ENCODE measurements at places on chromosomes 5 and 9.

DNA sequence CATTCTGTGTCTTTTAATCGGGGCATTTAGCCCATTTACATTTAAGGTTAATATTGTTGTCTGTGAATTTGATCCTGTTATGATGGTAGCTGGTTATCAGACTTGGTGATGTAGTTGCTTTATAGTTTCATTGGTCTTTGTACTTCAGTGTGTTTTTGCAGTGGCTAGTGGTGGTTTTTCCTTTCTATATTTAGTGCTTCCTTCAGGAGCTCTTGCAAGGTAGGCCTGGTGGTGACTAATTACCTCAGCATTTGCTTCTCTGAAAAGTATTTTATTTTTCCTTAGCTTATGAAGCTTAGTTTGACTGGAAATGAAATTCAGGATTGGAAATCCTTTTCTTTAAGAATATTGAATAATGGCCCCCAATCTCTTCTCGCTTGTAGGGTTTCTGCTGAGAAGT is 156.9 kb downstream of the CNTLN start:
- no peak for DNase-seq

GRCh38 chr9:135520916-135521607 is at the start of gene LCN1:
LCN1 (plus strand) TSS chr9:135521440; CDS start chr9:135521498, 58 bp downstream.
- DNase-seq: no peak

DNA sequence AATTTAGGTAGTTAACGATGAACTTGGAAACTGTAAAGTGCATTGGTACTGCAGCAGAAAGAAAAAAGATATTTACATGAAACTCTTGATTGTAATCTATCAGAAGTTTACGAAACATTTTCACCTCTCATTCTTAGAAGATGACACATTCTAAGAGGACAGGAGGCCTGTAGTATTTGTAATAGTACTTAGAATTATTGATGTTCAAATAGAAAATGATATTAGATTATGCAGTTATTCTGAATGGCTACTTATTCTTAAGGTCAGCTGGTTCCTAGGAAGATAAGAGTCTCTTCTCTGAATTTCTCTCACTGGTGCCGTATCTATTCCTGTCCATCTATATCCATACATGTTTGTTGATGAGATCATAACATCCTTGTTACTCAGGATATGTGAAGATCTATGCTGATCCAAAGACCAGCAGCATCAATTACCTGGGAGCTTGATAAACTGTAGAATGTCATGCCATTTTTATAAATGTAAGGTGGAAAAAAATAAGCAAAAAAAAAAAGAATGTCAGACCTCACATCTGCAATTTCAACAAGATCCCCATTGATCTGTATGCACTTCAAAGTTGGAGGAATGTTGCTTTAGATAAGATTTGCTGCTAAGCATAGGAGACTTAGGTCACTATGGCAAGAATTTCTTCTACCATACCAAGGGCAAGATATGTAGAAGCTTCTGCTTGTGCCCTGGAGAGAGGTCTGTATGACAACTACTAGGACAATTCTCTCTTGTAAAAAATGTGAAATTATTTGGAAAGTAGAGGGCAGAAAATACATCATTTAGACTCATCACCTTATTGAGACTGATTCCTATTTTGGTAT is 42.4 kb upstream of the RICTOR start:
- no peak for DNase-seq

DNA sequence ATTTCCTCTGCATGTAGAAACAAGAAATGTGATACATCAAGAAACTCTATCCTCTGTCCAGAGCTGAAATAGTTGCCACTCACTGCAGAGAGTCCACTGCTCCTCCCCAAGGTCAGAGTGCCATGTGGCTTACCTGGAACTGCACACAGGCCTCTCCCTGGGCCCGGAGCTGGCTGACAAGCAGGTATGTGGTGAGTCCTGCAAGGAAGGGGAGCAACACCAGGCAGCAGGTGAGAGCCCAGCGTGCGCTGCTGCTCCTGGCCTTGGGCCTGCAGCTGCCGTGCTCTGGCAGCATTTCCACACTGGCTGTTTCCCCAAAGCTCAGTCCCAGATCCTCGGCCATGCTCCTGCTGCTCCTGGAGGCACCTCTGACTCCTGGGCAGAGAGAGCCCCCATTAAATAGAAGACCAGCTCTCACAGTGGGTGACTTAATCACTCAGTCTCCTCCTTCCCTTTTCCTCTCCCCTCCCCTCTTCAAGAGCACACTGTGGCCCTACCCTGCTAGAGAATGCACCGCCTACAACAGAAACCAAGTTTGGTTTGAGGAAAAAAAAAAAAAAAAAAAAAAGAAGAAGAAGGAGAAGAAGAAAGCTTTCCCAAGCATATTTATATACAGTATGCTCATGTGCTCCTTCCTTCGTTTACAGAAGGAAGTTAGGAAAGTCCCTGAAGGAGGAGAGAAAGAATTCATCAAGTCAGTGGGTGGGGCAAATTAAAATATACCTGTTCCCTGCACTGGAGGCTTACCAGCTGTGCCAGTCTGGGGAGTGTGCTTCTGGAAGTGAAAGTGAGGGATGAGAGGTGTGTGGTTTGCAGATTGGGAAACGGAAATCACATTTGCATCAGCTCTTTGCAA is at the start of gene TNFSF15:
TSS of gene TNFSF15 (minus strand) at position 370 of the 856 bp plus-strand sequence. CDS start at position 343, 27 bp downstream.
- DNase-seq: no peak

DNA sequence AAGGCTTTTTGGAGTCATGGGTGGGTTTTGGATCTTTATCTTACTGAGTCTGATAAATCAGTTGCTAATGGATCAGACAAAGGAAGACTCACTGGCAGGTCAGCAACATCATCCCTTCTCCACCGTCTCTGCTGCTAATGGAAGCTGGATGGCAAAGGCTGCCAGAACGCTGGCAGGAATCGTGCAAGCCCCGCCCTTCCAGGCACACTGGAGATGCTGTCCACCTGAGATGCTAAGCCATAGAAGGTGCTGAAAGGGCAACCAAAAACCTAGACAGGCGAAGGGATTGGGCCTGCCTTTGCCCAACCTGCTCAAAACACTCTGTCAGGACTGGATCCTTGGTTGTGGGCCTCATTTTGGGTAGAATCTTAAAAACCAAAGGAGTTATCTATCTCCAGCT is 139.5 kb upstream of the FSTL4 start:
- no peak for DNase-seq

- DNase-seq: no peak
Measured at GRCh38 chr9:127396253-127396807, 639 bp upstream of the SLC2A8 start.

DNA sequence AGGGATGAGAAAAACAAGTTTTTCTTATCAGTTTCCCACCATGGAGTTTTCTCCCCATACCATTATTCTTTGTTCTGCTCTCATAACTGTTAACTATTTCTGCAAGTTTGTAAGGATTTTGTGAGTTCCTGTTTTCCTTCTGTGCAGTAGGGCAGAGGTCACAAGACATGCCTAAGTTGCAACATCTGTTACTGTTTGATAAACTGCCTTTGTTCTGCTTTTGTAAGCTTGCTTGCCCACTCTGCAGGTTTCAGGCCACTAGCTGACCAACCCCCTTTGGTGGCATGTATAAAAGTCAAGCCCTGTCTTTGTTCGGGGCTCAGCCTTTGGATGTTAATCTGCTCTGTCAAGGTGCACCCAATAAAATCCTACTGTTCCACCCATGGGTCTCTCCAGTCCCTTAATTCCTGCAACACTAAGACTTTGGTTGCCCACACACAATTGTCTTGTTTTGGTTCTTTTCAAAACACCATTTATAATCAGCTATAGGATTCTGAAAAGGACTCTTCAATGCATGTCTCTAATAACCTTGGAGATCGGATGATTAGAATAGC is 545.4 kb downstream of the CDH9 start:
- DNase-seq: no peak

- DNase-seq: no peak
Measured at GRCh38 chr5:150640311-150641005, at the start of gene SYNPO. SYNPO (plus strand) TSS chr5:150640660; CDS start chr5:150648276, 7,616 bp downstream.

DNA sequence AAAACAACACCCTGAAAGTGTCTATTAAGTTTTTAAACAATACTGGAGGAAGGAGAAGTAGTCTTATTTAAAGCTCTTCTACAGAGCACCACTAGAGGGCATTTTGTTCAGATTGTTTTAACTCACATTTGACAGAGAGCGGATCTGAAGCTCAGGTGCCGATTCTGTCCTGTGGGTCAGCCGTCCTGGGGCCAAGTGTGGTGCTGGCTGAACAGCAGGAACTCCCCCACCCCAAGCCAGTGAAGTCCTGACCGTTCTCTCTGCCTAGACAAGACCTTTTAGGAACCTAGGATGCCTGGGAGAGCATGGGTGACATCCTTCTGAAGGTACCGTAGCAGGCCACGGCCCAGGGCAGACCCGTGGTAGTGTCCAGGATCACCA is 3.9 kb downstream of the EXOC3 start:
- no peak for DNase-seq

DNA sequence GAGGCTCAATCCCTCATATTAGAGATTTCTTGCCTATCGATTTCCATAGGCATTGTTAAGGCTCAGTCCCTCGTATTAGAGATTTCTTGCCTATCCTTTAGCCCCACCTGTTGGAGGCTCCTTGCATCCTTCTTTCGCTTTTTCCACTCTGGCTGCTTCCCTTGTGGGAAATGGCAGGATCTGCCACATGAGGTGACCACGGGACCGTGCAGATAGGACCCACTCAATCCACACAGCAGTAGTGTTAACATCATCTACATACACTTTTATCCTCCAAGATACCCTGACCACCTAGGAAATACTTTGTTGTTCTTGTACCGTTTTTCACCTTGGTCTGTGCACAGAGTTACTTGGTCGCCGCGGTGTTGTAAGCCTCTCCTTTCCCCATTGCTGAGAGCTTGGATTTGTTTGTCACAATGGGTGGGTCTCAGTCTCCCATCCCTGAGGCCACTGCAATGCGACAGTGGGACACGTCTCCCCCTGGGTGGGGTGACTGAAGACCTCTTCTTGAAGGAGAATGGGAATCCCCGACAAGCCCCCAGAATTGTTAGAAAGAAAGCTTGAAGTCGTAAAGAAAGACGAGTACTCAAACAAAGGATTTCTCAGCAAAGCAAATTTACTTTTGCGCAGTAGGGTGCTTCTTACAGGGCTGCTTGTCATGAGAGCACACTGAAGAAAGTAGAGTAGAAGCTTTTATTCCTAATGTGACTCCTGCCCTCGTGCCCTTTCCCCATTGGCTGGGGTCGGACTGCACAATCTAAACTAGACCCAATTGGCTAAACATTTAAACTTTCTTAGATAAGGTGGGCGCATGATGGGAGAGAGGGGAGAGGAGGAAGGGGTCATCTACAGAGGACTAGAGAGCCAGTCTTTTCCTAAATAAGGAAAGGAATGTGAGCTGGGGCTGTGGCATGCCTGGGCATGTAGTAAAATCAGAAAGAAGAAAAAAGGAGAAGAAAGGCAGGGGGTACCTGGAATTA is 19.8 kb downstream of the IFT74 start:
- no peak for DNase-seq

DNA sequence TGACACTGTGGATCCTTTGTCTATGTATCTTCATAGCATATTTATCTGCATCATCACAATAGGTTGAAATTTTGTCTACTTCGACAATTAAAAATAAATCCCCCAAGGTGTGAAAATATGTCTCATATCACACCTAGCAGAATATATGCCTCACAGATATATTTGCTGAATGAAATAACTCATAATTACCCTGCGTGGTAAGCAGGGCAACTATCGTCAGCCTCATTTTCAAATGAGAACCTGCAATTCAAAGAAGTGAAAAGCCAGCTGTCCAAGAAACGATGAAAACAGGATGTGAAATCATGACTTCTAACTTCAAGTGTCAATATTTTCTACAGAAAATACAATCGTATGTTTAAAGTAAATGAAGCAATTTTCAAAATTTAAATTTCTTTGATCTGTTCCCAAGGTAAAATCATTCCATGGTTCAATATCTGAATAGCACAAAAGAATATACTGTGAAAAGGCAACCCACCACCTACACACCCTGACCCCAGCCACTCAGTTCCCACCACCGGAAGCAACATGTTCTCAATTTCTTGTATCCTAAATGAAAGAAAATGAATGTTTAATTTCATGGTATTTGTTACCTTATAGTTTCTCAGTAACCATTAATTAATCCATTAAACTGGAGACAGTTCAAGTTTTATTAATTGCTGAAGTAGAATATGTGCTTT is 57.1 kb downstream of the TBCA start:
- DNase-seq: no peak

GRCh38 chr5:104733063-104733669 is 1170.6 kb upstream of the NUDT12 start:
- no peak for DNase-seq

DNA sequence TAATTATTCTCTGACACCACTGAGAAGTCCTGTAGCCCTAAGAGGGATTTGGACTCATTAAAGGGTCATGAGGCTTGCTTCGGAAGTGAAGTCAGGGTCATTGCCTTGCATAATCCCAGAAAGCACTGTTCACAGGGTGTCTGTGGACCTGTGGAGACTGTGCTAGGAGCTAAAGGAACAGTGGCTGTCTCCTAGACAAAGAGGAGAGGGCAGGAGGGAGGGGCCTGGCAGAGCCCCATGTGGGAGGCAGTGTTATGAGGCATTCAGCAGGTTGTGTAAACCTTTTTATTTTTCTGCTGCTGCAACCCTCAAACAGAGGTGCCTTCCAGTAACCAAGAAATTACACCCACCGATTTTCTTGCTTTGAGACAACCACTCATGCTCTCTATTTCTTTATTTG is 3.3 kb downstream of the TMEM174 start:
- DNase-seq: no peak

GRCh38 chr5:171600741-171601265 is 181.4 kb downstream of the FGF18 start:
- no peak for DNase-seq

DNA sequence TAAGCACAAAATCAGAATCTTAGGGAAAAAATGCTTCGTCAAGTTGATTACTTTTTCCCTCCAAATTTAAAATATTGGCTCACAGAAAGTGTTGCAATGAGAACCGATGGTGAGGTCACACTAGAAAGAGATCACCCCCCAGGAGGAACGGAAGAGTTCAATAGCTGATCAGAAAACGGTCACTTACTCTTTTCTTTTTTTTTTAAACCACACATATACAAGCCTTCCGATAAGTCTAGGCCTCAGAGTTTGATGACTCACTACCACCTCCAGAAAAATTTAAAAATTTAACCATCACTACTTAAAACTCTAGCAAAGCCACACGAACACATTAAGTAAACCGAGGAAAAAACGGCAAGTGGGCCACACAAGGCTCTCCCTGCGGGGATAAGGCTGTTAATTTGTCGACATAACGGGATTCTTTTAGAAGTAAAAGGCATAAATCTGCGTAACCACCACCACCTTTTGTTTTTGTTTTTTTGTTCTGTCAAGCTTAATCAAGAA is 1.2 kb downstream of the SURF4 start:
- DNase-seq: no peak

GRCh38 chr9:114851306-114851705 is 45.5 kb upstream of the TNFSF15 start:
- DNase-seq: no peak

DNA sequence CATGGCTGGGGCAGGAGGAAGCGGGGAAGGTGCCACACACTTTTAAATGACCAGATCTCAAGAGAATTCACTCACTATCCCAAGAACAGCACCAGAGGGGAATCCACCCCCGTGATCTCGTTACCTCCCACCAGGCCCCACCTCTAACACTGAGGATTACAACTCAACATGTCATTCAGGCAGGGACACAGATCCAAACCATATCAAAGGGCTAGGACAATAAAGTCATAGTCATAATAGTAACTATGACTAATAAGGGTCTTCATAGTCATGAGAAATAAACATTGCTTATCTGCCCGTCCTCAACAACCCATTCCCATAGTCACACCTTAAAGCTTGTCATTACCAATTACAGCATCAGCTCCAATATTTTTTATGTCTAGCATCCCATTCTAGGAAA is 65.3 kb upstream of the SMC2 start:
- DNase-seq: no peak

- DNase-seq: no peak
Measured at GRCh38 chr9:127096208-127096607, 26.2 kb downstream of the ANGPTL2 start.

- DNase-seq: no peak
Measured at GRCh38 chr9:133252301-133253020, 22.5 kb downstream of the ABO start.

Measured in hypothalamus (tissue), 51 donors.